Kasumi-1 (cell line): ENCODE measurements at places on chromosomes 2 and 18.

- no peak for DNase-seq
Measured at GRCh38 chr18:62868645-62869044, 153.3 kb downstream of the PHLPP1 start.

- DNase-seq = no peak
Measured at GRCh38 chr2:127577973-127578372, 42.5 kb downstream of the MYO7B start.

DNA sequence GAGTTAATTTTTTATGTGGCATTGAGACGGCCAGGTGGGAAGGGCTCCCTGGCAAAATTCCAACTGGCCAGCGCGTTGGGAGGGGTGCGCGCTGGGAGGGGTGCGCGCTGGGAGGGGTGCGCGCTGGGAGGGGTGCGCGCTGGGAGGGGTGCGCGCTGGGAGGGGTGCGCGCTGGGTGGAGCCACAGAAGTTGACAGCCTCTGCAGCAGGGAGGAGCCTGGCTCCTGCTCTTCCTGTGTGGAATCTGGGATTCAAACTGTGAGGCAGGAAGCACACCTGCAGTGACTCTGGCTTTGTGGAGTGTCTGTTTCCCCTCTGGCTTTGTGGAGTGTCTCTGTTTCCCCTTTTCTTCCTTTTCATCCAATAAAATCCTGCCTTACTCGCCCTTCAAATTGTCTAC, 147.9 kb upstream of the CBLN2 start:
- no peak for DNase-seq

- DNase-seq = no peak
Measured at GRCh38 chr2:18262601-18263000, 297.9 kb downstream of the RDH14 start.

DNA sequence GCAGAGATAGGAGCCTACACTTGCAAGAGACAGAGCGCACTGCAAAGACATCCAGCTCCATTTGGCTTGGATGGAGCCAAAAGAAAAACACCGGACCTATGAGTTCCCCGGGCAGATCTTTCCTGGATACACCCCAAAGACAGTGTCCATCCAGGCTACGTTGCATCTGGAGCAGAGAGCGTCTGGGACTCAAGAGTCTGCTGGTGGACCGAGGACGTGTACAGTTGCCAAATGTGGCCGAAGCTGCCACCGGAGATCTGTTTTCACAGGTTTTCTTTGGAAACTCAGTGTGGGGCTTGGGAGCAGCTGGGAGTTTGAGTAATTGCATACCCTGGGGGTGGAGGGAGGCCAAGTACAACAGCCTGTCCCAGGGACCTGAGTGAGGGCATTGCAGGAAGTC, 192.3 kb upstream of the OSR1 start:
- no peak for DNase-seq

DNA sequence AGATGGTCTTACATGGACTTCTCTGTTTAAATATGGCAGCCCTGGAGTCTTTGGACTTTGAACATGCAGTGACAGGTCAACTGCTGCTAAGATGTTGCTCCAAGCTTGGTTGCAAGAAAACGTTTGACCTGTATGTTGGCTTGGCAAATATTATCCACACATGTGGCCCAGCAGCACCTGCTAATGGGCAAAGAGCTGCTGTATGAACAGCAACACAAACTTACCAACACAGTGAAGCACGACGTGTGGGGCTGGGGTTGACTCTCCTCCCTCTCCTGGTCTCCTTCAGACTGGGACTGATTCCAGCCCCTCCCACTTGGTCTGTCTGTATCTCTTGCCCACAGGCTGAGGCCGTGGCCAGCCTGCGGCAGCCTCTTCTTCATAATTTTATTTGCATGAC, 3.8 kb downstream of the KCNE4 start:
- no peak for DNase-seq

DNA sequence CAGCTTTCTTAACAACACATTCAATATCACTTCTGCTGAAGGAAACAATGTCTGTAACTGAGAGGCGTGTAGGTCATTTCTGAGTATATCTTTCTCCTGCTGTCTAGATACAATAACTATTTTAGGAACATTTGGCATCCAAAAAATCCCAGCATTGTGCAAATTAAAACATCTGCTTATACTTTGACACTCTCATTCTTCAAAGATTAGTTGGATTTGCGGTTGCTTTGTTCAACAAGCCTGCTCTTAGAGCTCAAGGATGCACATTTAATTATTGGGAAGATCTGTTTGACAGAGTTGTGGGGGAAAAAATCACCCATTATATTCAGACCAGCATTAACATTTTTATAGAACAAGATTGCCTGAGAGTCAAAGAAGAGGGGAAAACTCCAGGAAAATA, 449.5 kb upstream of the HNRNPA3 start:
- DNase-seq = no peak

DNA sequence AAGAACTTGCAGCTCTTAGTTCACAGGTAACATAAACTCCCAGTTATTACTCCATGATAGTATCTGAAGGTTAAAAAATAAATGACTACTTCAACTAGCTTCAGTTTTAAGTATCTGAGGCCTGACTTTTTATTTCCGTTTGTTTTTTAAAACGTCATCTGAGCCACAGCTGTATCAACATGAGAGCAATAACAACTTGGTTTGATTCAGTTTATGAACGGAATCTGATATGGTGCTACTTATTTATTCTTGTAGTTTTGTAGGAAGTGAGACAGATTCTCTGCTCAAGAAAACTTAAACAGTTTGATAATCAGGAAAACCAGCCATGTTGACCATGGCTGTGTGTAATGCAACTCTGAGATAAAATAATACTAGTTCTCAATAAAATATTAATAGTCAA, 34.9 kb downstream of the NAB1 start:
- DNase-seq = no peak

DNA sequence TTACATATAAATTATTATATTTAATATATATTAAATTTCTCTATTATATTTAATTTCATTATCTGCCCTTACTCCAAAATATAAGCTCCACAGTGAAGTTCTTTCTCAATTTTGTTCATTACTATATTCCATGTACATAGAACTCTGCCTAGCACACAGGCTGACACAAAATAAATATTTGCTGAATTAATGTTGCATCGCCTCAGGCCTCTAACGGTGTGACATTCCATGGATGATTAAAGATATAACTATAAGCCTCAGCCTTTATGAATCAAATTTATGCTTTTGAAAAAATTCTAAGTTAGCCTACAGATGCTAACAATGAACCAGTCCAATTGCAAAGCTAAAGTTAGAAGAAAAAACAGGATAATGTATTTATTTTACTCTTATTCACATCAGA, 1337.2 kb upstream of the NRXN1 start:
- DNase-seq = no peak

DNA sequence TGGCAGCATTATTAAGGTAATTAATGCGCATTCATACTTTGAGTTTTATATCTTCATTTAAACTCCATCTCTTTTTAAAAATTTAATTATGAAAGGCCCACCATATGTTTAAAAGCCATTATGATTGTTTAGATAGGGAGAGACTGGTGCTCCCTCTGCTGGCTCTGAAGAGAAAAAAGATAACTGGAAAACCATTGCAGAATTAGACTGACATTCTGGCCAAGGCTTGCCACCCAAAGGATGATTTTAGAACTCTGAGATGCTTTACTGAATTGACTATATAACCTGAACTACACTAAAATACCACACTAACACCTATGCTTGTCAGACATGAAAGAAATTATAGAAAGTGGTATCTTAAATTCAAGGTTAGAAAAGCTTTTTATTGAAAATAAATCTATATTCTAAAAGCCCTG, 127.6 kb upstream of the SPOPL start:
- peak; percentile 91 for DNase-seq

- no peak for DNase-seq
Measured at GRCh38 chr2:30505500-30506180, 58.6 kb downstream of the LCLAT1 start.
